ENCODE measurements at places on chromosomes 16 and 17.

- DNase-seq: peak; percentile 28
Observed at GRCh38 chr17:77076124-77076830, 64.5 kb upstream of the SEC14L1 start.

GRCh38 chr16:67975321-67976105 lies 4.8 kb downstream of the DPEP3 start:
- DNase-seq: no peak

DNA sequence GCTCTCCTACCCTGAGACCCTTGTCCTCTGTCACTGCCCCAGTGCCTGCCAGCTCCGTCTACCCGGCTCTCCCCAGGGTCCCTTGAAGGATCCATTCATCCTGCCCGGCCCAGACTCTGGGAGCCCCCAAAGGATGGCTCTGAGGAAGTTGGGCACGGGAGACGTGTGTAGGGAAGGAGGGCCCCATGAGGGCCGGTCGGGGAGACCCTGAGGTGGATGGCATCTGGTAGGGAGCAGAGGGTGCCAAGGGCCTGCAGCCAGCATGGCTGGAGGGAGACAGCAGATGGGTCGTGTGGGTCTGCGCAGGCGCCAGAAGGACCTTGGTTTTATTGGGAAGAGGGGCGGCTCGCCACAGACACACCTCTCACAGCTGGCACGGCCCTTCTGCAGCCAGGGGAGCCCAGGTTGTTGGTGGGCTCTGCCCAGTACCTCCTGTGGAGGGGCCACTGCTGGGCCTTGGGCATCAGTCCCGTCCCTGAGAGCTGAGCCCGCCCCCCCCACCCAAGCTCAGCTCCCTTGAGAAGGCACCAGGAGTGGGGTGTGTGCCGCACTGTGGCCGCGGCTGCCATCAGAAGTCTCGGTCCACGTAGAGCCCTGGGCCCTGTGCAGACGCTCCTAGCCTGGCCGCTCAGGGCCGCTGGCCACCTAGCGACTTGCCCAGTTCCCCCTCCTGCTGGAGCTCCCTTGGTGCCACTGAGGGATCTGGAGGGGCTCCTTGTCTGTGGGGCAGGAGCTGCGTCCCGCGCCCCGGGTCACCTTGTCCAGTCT lies 16.0 kb downstream of the KCTD5 start:
- no peak for DNase-seq

GRCh38 chr17:48375356-48375755 lies 54.7 kb downstream of the SKAP1 start:
- no peak for DNase-seq

DNA sequence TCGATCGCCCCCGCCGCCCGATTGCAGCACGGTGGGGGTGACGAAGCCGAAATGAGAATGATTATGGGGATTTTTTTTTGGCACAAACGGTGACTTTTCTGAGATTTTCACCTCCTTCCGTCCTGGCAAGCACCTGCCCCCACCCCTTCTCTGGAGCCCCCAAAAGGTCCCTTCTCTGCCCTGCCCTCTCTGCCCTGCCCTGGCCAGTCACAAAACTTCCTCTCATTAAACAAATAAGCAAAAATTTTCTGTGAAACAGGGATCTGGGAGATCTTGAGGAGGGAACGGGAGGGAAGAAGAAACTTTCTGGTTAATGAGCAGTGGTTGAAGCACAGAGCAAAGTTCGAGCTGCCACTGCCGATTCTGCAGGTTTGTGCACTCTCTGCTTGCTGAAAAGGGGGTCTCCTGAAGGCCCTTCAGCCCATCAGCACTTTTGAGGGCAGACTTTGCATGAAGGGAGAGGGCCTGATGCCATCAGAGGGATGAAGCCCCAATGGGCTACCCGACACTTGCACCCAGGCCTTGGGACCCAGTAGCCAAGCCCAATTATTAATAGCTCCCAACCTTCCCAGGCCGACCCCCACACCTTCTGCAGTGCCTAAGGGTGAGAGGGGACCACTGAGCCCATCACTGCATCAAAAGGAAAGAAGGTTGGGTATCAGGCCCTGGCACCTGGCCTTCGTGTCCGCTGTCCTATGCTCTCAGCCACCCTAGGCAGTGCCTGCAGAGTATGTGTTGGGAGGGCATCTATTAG lies 1.0 kb upstream of the HOXB8 start:
- DNase-seq: no peak

DNA sequence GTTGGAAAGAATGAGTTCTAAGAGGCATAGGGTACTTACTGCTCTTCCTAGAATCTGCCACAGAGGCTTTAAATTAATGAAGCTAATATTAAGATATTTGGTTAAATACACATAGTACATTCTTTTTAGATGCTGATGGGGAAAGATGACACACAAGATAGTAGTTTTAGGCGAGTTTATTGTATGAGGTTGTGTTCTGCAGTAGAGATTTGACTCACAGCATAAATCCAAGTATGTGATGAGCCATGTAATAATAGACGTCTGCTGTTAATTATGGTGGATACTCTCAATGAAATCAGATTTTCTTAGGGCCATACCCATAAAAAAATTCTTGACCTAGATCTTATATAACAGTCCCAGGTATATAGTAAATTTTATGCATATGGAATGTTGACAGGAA lies 8.0 kb downstream of the TNRC6C start:
- DNase-seq: no peak

DNA sequence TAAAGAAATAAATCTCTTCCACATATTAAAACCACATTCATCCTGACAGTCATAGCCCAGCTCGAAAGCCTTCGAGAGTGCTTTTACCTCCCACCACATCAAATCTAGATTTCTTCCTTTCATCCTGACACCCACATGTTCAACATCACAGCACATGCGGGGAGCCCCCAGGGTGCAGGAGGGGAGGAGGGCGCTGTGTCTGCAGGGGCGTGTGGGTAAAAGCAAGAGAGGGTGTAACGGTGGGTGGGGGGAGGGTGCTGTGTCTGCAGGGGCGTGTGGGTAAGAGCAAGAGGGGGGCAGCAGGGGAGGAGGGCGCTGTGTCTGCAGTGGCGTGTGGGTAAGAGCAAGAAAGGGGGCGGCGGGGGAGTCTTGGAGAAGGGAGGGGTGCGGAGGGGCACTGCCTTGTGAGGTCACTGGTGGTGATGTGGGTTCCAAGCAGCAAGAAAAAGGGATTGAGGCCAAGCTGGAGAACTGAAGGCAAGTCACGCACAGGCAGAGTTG lies 34.7 kb downstream of the ADCY9 start:
- no peak for DNase-seq

- no peak for DNase-seq
Observed at GRCh38 chr17:67628580-67629013, 89.1 kb upstream of the NOL11 start.

DNA sequence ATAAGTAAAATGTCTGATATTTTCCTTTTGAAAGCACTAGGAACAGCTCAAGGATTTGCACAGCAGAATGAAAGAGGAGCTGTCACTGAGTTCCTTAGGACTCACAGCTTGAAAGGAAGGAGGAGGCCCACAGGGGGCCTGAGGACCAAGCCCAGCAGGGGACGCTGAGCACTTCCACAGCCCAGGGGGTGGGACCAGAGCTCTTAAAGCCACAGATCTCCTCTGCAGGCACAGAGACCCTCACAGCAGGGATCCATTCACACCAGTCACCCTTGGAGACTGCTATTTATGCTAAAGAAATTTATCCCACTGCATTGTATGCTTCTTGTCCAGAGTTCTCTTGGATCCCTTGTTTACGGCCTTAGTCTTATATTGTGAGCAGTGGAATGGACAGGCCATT lies 253.3 kb downstream of the STX8 start:
- no peak for DNase-seq

DNA sequence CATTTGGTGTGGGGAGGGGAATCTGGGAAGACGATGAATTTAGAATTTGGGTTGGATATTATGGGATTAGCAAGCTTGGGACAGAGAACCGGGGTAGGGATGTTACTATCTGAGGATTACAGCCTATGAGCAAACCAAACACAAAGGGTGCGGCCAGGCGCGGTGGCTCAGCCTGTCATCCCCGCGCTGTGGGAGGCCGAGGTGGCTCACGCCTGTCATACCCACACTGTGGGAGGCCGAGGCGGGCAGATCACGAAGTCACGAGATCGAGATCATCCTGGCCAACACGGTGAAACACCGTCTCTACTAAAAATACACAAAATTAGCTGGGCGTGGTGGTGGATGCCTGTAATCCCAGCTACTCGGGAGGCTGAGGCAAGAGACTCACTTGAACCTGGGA lies 60.9 kb downstream of the VPS53 start:
- DNase-seq: no peak

Measured in NCI-H1105 (cell line).